ENCODE measurements at places on chromosomes 5 and 9.

DNA sequence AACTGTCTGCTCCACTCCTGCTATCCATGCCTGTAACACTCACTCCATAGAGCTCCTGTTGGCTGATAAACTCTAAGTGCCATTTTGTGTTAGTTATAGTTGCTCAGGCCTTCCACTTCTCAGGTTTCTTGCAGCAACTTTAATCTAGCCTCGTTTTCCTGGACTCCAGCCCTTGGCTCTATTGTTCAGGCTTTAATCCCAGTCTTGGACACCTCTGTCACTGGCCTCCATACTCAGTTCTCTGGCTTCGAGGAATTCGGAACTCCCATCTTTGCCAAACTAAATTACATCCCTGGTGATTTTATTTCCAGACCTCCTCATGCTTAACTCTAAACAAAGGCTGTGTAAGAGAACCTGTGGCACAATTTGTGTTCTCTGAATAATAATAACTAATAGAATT lies 39.8 kb downstream of the EMB start:
- DNase-seq: no peak

- peak; percentile 66 for DNase-seq
Measured at GRCh38 chr5:1212881-1213280, 11.5 kb downstream of the SLC6A19 start.

DNA sequence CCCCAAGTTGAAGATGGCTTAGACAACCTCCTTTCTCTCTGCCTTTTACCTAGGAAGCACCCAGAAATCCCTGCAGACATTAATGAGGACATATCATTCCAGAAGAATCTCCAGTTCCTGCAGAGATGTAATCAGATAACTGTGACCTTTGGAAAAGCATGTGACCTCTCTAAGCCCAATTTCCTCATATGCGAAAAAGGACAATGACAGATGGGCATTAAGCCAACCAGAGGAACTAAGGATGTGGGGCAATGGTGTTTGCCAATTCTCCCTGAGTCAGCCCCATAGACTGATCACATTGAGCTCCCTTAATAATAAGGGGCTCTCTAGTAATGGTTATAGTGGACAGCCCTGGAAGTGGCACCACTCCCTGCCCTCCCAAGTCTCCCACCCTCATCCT lies 10.1 kb upstream of the FOXI1 start:
- no peak for DNase-seq

GRCh38 chr9:70569070-70569772 lies 154.8 kb upstream of the KLF9 start:
- DNase-seq: no peak

GRCh38 chr5:56191656-56192055 lies 41.5 kb downstream of the ANKRD55 start:
- DNase-seq: no peak

DNA sequence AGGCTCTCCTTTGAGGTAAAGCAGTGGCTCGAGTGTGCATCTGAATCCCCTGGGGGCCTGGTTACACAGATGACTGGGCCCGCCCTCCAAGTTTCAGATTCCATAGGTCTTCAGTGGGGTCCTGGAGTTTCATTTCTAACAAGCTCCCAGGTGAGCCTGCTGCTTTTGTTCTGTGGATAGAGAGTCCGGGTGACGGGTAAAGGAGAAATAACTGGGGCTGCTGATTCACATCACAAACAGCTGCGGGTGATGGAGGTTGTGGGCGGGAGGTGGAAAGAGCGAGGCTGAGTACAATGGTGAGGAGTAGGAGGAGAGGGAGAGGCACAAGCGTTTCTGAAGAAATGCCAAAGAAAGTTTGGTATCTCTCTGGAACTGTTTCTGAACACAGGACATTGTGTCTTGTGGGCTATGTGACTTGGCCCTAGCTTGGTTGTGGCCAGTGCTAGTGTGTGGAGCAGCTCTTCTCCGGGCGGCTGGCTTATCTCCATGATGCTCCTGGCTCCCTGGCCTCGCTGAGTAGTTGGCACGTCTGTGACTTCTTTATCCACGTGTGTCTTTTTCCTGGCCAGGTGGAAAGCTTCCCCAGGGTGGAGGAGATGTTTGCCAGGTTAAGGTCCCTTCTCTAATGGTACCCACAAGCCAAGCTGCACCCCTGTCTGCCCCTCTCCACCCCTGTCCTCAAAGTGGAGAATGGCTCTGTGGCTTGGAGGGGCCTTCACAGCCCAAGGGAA lies 61.7 kb downstream of the HSPA4 start:
- no peak for DNase-seq

DNA sequence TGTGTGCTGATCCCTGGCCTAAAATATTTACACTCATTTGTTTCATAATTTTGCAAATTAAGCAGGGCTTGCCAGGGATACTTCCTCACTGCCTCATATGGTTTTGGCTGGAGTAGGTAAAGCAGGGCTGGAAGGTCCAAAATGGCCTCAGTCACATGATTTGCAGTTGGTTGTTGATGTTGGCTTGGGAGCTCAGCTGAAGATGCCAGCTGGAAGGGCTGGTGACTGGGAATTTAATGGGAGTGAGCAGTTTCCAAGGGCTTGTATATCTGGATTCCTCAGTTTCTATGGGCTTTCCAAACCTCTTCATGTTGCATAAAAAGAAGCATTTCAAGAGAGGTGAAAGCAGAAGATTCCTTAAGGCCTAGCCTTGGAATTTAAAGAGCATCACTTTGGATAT lies 729.3 kb downstream of the CDH18 start:
- no peak for DNase-seq

GRCh38 chr5:140216478-140217074 lies 41.6 kb downstream of the CYSTM1 start:
- no peak for DNase-seq

DNA sequence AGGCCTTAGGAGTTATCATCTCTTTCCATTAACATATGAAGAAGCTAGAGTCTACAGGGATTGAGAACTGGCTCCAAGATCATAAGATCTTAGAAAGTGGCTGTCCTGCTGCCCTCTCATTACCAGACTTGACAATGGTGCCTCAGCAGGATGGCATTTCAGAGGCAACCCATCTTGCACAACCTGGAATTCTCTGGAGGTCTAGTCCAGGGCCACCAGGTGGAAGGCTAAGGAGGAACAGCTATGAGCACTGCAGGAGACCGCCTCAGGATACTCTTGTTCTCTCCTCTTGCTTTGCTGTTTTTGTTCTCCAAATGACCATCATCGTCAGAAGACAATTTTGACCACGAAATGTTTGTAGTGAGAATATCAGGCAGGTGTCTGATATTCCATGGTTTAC lies 322.6 kb downstream of the FBXL17 start:
- DNase-seq: no peak

DNA sequence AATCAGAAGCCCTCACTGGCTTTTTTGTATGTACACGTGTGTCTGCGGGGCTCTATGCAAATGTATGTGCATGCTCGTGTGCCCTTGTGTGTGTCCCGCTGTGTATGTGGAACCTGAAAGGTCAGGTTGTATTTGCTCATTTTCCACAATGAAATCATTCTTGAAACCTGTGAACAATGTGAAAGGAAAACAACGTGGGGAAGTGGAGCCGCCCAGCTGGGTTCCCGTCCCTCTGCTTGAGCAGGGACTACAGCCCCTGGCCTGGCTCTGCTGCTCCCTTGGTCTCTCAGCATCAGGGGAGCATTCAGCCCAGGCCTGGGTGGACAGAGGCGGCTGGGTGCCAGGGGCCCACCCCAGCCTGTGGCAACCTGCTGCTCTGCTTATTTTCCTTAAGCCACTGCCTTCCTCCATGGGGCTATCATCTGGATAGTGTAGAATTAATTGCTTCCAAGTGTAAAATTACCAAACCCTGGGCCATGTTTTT lies 3.0 kb downstream of the ECSCR start:
- no peak for DNase-seq

DNA sequence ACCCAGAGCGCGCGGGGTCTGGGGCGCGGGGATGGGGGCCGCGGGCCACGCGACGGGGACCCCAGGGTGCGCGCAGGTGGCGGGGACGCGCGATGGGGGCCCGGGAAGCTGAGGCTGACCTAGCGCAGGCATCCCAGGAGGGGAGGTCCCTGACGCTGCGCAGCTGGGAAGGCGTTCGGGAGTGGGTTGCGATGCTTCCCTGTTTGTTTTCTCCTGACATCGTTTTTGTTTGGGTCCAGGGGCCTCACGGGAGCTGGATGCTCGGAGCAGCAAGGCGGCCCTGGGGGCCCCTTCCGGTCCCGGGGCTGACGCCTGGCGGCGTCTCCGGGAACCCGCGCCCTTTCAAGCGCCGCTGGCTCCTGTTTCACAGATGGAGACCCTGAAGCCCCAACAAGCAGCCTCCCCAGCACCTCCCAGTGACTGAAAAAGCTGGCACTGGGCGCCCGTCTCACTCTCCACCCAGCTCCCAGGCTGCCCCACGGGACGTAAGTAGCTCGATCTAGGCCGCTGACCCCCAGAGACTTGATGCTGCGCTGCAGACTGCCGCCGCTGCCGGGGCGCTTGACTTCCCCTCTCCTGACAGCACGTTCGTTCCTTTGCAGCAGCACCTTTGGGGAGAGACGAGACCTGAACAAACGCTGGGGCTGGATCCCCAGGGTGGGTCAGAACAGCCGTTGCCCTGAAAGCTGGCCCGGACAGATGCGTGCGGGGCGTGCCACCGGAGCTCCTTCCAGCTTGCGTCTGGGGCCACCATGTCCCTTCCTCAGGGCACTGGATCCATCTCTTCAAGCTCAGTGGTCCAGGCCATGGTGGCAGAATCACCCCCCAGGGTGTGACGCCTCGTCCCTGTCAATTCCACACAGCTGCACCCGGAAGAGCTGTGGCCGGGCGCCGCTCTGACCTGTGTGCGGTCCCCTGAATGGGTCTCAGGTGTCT lies 593 bp downstream of the BRD3OS start:
- DNase-seq: peak; percentile 62

DNA sequence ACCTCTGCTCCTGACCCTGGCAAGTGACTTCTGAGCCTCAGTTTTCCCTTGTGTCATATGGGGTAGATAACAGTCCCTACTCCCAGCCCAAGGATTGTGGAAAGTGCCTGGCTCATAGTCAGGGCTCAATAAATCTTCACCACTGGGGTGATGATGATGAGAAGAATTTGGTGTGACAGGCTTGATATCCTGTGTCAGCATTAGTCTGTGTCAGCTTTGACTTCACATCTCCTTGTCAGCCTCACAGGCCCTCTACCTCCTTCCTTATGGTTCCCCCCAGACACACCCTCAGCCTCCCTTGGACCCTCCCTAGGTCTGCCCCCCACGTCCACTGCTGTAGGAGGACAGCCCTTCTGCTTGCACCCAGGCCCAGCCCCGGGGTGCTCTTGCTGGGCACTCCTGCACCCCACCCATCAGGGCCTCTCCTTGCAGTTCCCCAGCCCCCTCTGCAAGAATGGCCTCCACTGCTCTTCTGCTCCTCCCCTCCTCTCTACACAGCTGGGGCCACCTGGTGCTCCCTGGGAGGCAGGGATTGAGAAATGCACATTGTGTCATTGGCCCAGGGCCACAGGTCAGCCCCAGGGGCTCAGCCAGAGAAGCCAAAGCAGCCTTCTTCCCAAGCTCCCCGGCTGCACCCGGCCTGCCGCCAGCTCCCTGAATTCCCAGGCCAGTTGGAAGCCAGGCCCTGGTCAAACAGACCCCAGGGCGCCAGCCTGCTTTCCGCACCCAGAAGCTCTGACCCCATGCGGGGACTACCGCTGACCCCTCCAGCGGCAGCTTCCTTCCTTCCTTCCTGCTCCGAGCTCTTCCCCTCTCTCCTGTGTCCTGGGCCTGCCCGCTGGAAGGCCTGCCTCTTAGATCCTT lies 7.7 kb downstream of the FGFR4 start:
- DNase-seq: no peak
